ENCODE measurements at places on chromosomes 12 and 14.

GRCh38 chr14:22551605-22551997, 37.4 kb downstream of the DAD1 start:
- no peak for DNase-seq

DNA sequence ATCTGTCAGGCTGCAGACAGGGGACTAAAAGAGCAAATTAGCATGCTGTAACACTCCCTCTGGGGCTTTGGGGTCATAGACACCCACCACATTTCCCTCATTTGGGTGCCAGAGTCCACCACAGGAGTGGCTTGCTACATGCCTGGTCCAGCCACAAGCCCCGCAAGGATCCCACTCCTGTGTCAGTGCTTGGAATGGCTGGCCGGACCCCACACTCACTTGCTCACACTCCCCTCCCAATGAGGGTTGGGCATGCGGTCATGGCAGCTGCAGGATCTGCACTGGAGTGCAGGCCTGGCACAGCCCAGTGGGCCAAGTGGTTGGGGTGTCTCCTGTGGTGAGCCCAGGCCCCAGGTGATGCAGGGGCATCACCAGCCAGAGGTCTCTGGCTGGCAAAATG, 59.9 kb downstream of the TSPAN19 start:
- DNase-seq: no peak

DNA sequence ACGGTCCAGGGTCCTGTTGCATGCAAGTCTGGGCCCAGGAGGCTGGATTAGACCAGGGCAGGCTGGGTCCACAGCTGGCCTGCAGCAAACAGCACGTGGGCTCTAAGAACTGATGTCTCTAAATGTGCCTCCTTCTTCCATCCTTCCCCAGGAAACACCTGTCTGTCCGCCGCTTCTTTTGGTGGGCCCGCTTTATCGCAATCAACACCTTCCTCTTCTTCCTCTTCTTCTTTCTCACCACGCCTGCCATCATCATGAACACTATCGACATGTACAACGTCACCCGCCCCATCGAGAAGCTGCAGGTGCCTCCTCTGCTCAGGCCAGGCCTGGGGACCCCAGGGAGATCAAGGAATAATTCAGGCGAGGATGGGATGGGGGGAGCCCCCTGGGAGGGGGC, 28.3 kb downstream of the NGB start:
- DNase-seq: no peak

DNA sequence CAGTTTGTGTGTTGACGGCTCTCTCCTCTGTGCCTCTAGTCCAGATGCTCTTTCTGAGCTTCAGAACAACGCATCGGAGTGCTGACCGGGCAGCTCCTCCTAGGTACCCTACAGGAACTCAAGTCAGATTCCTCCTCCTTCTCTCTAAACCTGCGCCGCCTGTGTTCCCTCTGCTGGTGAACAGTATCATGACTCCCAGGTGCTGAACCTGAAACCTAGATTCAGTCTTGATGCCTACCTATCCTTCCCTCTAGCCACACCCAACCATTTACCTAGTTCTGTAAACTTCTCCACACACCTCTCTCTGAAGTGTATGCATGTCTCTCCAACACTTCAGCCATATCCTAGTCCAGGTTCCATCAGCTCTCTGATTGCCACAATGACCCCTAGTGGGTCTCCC, 112.7 kb downstream of the EFCAB11 start:
- DNase-seq: no peak

DNA sequence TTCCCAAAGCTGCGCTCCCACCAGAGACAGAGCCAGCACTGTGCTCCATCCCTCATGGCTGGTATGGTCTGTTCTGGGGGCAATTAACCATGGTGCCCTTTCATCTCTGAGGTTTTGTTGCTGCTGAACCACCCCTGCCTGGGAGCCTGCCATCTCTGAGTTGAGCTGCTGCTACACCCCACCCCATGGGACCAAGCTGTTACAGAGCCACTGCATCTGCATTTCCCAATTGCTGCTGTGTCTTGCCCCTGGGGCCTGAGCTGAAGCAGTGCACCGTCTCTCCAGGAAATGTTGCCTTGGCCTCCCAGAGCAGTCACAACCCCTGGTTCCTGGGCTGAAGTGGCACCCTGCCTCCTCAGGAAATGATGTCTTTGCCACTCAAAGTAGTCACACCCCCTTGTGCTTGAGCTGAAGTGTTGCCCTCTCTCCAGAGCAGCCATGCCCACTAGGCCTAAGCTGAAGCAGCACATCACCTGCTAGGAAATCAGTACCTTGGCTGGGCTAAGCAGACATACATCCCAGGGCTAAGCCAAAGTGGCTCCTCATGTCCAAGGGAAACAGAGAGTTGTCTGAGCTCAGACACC, 140.3 kb downstream of the RERGL start:
- no peak for DNase-seq

DNA sequence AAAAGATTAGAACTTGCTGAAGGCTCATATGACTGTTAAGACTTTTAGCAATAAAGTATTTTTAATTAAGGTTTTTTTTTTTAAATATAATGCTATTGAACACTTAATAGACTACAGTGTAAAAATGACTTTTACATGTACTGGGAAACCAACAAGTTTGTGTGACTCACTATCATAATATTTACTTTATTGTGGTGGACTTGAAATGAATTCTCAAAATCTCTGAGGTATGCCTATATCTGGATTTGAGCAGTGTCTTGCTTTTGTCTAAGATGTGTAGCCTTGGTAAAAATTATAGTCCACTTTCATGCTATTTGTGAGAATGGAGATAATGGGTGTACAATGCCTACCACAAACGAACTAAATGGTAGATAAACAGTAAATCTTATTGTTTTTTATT, 33.9 kb upstream of the NAV3 start:
- DNase-seq: peak; percentile 37

DNA sequence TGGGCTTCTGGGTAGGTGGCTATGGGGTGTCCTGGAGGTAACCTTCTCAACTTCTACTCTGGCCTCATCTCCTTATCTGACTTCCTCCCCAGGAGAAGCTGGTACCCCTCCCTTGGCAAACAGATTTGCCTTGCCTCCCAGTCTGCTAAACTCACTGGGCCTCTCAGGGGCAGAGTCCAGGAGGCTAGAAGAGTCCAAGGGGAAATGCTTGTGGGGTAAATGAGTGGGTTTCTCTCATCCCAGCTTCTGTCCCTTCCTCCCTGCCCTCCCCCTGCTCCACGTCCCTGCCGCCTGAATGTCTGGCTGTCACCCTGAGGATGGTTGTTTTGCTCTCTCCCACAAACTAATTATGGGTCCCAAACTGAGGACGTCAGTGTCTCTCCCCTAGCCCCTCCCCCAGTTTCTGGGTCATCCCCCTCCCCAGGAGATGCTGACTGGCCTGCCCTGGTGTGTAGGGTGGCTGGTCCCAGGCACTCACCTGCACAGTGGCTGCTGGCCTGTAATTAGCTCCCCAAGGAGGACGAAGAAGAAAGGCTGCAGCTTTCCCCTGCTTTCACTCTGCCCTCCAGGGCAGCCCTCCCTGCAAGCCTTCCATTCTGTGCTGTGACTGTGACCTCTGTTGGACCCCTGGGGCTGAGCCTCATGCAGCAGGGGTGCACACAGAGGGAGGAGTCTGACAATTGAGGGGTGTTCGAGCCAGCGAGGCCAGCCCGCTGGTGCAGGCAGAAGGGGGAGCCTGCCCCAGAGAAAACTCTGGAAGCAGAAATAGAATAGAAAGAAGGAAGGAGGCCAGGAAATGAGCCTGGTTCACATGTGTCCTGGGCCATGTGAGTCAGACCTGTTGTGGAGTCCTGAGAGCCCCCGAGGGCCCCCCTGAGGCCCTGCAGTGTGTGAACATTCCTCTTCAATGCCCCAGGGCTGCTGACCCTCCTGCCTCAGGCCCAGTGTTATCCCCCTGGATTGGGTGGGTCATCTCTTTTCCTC, at the start of gene LRP1-AS:
Gene LRP1-AS (minus strand): TSS at position 659 of the 984 bp plus-strand sequence.
- DNase-seq: peak; percentile 51

DNA sequence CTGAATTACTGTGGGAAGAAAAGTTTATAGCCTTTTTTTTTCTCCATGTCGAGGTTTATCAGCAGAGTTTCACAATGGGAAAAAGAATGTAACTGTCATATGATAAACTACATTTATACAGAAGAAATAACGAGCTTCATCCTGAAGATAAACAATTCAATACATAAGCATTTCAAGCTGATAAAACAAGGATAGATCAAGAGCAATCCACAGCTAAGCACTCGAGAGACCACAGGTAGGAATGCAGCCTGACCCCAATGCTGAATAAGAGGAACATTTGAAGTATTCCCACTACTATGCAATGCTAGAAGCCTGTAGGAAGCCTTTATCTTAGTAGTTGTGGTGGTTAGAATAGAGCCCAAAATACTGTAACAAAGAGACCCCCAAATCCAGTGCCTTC, 32.6 kb upstream of the DAAM1 start:
- DNase-seq: no peak

- no peak for DNase-seq
These were observed 101.2 kb downstream of the AKAP6 start for GRCh38 chr14:32430326-32430725.
